ENCODE measurements at places on chromosomes 7 and 10.

DNA sequence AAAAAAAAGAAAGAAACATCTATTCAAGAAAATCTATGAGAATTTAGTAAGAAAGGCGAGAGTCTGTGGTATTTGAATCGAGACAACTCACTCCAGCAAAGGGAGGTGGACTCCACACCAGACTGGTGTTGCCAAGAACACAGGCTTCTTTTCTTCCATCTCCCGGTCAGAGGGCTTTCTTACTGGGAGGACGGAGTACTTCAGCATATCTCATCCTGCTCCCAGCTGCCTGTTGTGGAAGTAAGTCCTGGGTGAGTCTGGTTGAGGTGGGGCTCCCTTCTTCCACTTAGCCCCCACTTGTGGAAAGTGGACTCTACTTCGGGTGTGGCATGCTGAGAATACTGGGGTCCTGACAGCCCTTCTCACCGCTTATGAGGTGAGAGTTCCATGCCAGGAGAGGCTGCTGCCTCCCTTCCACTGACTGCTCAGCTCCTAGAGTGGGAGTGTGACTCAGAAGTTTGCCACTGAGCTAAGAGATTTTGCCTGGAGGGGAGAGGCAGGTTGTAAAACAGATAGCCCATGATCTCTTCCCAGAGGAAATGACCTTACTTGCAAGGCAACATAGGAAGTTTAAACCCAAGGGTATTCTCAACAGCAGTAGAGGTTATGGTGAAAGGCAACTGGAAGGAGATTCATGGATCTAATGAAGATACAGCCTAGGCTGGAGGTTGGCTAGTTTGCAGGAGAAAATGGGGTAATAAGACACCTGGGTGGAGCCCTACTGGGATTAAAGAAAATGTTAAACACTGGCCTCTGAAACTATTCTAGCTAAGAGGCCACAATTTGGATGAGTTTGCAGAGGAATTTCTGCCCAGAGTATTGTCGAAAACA lies 3.5 kb upstream of the NACAD start:
- no peak for DNase-seq

- no peak for DNase-seq
Measured at GRCh38 chr10:127527891-127528290, 21.2 kb upstream of the NPS start.

- DNase-seq = no peak
Measured at GRCh38 chr10:69573056-69573806, at the start of gene NEUROG3. TSS of gene NEUROG3 (minus strand) at chr10:69573422. CDS start at chr10:69573043, 379 bp downstream.

- DNase-seq = no peak
Measured at GRCh38 chr7:123662755-123663154, 7.1 kb downstream of the LMOD2 start.

DNA sequence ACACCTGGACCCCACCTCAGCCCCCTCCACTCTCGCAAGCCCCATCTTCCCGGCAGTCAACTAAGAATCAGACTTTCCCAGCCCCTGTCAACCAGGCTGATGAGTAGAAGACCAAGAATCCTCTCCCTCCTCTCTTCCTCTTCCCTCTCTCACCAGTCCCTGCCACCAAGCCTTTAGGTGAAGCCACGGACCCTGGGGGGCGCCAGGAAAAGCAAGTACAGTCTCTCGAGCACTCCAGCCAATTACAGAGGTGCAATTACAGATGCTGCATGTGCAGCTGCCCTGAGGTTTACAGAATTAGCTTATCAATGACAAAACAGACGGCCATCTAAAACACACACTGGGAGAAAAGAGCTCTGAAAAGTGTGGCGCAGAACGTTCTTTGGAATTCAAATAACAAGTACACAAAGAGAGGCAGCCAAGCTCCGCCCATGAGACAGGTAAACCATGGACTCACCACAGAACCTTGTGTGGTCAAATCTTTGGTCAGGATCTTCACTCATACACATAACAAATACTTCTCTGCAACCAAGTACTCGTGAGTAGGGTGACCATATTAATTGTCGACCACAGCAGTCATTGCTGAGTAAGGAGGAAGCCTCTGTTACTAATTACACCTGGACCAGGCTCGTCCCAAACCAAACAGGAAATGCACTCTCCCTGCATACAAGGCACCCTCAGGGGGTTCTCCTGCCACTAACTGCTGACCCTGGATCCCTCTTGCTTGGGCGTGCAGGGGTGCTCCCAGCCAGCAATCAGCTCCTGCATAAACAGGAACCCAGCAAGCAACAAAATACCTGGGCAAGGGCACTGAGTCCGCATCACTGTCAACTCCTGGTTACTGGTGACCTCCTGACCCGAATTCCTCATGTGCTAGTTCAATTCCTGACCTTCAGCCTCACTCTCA lies 189.2 kb downstream of the FAM107B start:
- DNase-seq = no peak

DNA sequence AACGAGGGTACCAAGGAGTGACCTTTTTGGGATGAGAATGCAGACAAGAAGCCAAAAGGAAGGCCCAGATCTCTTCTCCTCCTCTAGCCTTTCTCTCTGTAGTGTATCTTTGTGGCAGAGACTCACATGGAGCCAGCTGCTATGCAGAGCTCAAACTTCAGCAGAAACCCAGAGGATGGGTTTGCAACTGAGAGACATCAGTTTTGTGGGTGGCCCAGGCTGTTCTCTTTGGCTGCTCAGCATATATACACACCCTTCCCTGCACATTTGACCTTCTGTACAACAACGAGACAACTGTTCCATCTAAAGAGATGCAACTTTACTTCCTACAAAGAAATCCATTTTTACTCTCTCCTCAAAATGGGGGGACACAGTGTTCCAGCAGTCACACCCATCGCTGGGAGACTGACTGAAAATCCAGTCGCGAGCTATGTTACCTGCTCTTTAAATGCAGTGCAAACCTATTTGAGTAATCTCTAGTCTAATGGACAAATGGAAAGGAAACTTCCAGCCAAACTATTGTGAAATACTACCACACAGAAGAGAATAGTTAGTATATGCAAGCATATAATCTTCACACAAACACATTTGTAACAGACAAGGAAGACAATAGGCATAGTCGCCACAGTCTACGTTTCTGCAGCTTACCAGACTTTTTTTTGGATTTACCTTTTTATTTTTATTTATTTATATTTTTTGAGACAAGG lies 51.2 kb downstream of the GTF2I start:
- no peak for DNase-seq

DNA sequence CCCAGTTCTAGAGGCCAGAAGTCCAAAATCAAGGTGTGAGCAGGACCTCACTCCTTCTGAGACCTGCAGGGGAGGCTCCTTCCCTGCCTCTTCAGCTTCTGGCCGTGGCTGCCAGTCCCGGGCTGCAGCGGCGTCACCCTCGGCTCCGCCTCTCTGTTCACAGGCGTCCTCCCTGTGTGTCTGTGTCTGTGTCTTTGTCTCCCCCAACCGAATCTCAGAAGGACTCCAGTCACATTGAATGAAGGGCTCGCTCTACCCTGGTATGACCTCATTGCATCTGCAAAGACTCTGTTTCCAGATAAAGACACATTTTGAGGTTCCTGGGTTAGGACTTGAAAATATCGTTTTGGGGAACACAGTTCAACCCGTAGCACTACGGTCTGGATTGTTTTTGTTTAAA lies 33.1 kb upstream of the GALNT11 start:
- peak; percentile 36 for DNase-seq

GRCh38 chr7:5432691-5433090 lies 9.1 kb upstream of the TNRC18 start:
- DNase-seq = no peak

- DNase-seq = no peak
Measured at GRCh38 chr7:72217151-72217550, 195.0 kb downstream of the CALN1 start.

DNA sequence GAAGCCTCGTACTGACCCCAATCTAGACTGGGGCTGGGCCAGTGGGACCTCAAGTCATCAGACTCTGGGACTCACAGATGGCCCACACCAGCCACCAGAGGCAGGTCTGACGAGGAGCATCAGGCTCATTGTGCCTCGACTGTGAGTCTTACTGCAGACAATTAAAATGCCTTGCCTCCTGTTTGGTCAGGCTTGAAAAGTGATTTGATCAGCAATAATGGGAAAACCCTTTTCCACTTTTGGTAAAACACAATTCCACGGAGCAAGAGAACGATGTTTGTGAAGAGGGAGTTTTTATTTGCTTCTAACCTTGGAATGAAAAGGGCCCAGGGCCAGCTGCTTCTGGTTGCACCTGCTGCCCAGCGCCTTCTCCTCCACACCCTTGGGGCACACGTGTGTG lies 43.9 kb downstream of the C10orf143 start:
- DNase-seq = no peak

GRCh38 chr7:70703785-70704184 lies 428.2 kb upstream of the GALNT17 start:
- DNase-seq = no peak

- no peak for DNase-seq
Measured at GRCh38 chr10:103800789-103801540, 54.4 kb downstream of the SH3PXD2A start.

- DNase-seq = no peak
Measured at GRCh38 chr10:26799342-26799741, 61.4 kb downstream of the ABI1 start.

- no peak for DNase-seq
Measured at GRCh38 chr10:79112881-79113431, 44.2 kb downstream of the ZMIZ1 start.

GRCh38 chr10:132310701-132311337 lies 3.1 kb upstream of the STK32C start:
- DNase-seq = no peak

DNA sequence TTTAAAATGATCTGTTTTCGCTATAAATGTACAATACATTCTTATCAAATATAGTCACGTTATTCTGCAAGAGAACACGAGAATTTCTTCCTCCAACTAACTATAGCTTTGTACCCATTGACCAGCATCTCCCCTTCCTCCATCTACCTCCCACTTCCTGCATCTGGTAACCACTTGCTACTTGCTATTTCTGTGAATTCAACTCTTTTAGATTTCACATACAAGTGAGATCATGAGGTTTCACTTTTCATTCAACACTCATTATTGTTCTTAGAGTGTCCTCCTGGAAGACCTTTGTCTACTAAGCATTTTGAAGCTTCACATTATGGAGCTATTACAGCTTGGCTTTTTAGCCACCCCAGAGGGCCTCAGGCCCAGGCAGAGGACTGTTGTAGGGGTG lies 741.3 kb upstream of the FZD8 start:
- DNase-seq = no peak

DNA sequence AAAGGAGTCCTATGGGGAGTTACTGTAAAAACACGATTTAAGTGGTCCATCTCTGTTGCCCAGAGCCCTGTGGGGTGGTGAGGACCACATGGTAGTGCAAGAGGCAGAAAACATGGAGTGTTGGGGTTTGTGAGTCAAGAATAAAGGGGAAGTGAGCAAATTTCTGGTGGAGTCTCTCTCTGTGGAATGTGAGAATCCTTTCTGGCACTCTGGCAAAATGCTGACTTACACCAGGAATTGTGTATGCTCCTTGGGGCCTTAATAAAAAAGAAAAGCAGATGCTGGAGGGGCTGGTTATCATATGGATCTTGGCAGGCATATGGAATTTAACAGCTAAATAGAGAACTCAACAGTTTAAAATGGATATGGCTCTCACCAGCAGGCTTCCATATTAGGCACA lies 486.0 kb downstream of the TNS3 start:
- no peak for DNase-seq

GRCh38 chr10:96229568-96230030 lies 41.8 kb downstream of the BLNK start:
- DNase-seq = no peak

DNA sequence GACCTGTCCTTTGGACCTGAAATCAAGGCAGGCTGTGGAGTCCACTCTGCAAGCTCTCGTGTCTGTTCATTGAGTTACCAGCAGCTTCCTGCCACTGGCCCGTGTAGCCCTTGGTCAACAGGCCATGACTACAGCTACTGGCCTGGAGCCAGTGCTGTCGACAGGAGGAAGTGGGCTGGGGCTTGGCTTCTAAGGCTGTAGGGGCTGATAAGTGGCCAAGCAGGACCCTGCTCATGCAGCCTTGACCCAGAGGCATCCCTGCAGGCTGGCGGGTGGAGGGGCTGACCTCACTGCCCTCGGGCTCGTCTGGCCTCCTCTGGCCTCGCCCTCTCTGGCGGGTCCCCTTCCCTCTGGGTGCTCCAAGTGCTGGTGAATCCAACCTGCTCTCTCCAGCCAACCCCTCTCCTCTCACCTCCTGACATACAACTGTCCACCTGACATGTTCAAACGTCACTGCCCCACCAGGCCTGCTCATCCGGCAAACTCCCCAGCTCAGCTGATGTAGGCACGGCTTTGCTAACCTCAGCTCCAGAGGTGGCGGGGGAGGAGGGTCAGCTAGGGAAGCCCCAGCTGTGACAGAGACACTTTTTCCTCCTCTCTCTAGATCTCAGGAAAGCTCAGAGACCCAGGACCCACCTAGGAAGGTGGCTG lies 188.6 kb upstream of the LYZL2 start:
- DNase-seq = no peak

GRCh38 chr10:71981015-71981875 lies 17.1 kb downstream of the CHST3 start:
- DNase-seq = no peak

GRCh38 chr10:398954-399353 lies 263.7 kb downstream of the ZMYND11 start:
- DNase-seq = no peak

GRCh38 chr7:130020434-130020833 lies 30.7 kb downstream of the ZC3HC1 start:
- no peak for DNase-seq

- DNase-seq = no peak
Measured at GRCh38 chr10:57017356-57018037, 656.4 kb upstream of the ZWINT start.

GRCh38 chr10:88278912-88279311 lies 304.2 kb downstream of the RNLS start:
- DNase-seq = no peak

- DNase-seq = no peak
Measured at GRCh38 chr10:24762966-24763623, 39.4 kb upstream of the ARHGAP21 start.

DNA sequence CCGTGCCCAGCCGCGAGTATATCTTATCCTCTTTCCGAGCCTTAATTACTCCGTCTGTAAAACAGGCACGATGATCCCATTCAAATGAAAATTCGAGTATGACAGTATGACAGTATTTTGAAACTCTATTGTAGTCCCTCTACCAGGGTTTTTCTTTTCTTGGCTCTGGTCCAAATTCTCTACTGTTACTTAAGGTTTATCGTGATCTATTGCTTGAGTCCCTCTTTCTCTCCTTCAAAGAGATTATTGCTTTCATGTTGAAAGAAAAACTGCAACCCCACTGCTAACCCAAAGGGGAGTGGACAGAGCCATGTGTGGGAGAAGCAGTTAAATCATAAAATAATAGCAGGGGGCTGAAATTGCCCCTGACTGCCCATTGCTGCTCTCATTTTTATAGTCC lies 1156.6 kb upstream of the AUTS2 start:
- DNase-seq = no peak

- no peak for DNase-seq
Measured at GRCh38 chr10:61899069-61899531, 2.4 kb upstream of the ARID5B start.

GRCh38 chr10:95755511-95756004 lies 405 bp upstream of the ENTPD1 start:
- DNase-seq = no peak

Data from NCI-H1417 treated with DMSO at 0.1 percent for 48 hours (cell line).